Activated naive CD4-positive, alpha-beta T cell treated with anti-CD3 and anti-CD28 coated beads, Interleukin-2, amount 50 U/mL, for 16 hours (primary cell): ENCODE measurements at places on chromosomes 6 and 20.

DNA sequence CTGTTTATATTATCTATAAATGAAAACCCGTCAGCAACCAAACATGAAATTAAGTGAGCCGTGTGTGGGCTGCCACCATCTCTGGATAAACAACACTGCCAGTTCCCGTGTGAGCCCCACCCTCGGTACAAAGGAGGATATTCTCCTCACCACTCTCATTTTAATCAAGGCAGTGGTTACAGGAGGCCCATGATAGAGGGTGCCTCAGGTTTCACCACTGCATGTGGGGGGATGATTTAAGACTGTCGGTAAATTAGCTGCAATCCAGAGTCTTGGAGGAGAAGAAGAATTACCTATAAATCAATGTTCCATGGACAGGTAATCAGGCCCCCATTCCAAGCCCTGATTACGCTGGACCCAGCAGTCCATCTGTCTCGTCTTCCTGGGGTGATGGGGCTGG, 361.6 kb upstream of the SULF2 start:
- no peak for DNase-seq

DNA sequence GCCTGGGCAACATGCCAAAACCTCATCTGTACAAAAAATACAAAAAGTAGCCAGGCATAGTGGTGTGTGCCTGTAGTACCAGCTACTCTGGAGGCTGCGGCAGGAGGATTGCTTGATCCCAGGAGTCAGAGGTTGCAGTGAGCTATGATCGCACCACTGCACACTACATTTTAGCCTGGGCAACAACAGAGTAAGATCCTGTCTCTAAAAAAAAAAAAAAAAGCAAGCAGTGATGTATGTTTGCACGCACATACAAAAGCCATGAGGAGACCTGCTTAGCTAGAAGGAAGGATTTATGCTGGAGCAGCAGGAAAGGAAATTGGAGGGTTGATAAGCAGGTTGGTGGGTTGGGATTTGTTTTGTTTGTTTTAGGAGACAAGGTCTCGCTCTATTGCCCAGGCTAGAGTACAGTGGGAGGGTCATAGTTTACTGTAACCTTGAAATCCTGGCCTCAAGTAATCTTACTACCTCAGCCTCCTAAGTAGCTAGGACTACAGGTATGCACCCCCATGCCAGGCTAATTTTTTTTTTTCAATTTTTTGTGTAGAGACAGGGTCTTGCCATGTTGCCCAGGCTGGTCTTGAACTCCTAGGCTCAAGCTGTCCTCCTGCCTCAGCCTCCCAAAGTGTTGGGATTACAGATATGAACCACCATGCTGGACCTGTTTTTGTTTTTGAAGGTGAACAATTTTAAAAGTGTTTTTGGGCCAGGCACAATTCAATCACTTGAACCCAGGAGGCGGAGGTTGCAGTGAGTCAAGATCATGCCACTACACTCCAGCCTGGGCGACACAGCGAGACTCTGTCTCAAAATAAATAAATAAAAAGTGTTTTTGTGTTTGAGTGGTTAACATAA, 4.0 kb downstream of the ZSWIM3 start:
- DNase-seq: no peak

DNA sequence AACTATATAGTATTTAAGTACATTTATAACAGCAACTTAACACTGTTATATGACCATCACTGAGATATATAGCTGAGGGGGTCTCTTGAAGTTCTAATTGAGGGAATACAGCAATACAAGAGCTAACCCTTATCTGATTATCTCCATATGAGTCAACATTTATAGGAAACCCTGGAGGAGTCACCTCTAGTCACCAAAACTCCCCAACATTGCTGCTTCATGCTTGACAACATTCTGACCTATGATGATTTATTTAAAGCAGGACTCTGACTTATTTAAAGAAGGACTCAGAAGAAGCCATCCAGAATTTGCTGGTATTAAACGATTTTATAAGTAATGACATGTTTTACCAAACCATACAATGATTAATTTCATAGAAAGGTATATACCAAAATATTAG, 182.6 kb upstream of the NOX3 start:
- no peak for DNase-seq

DNA sequence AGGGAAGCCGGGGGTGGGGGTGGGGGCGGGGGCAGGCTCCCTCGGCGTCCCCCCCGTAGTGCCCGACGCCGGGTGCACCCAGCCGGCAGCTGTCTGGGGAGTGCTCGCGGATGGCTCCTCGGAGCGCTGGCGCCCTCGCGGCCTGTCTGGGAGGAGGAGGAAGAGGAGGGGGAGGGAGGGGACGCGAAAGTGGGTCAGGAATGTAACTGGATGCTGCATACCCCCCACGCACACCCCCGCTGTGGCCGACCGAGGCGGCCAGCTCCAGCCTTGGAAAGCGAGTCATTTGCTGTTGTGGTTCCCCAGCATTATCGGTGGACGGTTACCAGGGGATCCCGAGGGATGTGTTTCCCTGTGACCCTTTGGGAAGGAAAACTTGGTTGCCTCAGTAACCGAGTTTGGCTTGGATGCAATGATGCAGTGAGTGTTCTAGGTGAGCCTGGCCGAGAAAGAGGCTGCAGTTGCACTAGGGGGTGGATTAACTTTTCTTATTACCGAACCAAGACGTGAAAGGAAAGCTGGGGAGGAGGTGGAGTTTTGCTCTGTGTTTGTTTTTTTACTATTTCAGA, 55.2 kb upstream of the RREB1 start:
- DNase-seq: peak; percentile 21

DNA sequence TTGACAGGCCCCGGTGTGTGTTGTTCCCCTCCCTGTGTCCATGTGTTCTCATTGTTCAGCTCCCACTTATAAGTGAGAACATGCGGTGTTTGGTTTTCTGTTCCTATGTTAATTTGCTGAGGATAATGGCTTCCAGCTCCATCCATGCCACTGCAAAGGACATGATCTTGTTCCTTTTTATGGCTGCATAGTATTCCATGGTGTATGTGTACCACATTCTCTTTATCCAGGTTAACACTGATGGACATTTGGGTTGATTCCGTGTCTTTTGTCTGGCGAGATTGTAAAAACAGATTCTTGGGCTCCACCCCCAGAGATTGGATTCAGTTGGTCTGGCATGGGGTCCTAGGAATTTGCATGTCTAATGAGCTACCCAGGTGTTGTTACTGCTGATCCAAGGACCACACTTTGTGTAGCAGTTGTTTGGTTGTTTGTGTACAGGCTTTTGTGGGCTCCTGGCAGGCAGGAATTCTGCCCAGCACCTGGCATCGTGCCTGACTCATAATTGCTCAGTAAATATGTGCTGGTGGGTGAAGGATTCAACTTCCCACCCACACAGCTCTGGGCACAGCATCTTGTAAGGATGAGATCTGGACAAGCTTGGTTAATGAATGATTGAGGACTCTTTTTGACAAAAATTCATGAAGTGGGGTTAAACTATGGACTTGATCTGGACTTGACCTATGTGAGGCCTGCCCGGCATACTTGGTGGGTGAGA, 5.2 kb downstream of the TOX2 start:
- no peak for DNase-seq

DNA sequence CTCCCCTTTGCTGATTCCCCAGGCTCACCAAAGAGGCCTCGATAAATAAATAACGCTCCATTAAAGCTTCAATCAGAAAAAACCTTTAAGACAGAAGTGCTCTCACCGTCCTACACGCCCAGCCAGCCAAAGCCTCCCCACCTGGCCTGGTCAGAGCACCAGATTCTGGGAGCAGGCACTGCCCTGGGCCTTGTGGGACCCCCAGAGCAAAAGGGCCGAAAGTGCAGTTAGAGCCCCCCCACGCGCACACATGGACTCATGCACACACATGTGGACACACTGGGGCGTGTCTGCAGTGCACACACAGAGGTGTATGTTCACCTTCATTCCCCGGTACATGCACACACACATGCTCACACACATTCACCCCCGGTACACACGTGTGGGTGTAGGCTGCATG, 1.9 kb upstream of the NECAB3 start:
- no peak for DNase-seq

DNA sequence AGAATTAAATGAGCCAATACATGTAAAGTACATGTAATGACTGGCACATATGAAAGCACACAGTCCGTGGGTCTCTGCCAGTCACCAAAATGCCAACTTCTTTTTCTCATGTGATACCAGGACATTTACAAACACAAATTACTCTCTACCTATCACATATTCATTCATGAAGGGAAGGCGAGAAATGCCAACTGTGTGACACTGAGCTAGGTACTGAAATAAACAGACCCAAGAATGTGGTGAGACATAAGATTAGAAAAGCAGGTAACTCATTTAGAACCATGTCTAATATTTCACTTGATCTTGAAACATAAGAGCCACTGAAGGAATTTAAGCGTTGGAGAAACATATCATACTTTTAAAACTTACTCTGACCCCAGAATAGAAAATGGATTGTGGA, 41.4 kb downstream of the HBS1L start:
- DNase-seq: no peak

GRCh38 chr20:10970109-10970508, 296.3 kb upstream of the JAG1 start:
- no peak for DNase-seq
